ENCODE measurements at places on chromosomes 12 and 14.

DNA sequence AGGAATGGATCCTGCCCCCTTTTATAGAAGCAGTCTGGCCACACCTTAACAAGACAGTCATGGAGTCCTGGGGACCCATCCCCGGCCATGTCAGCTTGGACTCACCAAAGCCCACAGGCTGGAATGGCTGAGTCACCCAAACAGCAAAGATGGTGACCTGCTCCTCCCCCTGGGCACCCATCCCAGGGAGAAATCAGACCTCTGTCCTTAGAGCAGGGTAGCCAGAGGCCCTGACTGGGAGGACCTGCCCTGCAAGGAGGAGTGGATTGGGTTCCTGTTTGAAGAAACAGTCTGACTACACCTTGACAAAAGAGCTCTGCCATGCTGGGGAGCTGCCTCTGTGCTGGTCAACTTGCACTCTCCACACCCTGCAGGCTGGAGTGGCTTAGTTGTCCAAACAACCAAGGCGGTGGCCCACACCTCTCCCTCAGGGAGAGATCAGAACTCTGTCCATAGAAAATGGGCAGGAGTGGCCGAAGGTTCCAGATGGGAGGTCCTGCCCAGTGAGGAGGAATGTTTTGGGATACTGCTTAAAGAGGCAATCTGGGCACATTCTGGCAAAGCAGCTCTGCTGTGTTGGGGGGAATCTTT is 16.6 kb downstream of the MGP start:
- no peak for DNase-seq

DNA sequence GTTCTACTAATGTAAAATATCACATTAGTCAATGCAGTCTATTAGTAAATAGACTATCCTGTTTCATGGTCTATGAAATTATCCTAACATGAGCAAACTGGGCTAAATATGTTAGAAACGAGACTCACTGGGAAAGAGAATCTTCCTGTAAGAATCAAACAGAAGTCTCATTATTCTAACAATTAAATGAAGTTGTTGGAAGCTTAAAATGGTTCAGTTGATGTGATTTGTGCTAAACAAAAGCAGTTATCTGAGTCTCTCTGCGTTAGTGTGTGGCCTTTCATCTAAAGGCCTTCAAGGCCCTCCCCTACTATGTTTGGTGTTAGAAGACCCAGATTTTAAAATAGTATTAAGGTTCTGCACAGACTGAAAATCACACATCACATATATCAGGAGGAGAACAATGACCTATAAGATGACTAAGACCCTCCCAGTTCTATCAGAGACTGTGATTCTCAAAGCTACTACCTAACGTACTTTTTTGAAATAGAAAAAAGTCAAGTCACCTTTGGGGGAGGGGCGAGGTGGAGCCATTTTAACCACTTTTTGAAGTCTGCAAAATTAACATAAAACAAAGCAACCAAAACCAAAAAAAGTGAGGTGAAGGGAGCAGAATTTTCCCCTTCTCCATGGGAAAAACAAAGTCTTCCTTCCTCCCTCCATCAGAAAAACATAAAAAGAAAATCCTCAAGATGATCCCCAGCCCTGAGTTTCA is 82.3 kb downstream of the DENND5B start:
- DNase-seq: no peak

DNA sequence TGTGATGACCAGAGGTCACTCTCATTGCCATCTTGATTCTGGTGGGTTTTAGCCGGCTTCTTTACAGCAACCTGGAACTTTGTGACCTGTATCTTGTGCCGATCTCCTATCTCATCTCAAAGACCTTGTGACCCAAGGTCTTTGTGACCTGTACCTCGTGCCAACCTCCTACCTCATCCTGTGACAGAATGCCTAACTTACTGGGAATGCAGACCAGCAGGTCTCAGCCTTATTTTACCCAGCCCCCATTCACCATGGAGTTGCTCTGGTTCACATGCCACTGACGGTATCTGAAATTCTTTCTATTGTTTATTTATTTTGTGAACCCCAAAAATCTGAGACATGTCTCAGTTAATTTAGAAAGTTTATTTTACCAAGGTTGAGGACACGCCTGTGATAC is 7.4 kb upstream of the HSPB8 start:
- DNase-seq: no peak

DNA sequence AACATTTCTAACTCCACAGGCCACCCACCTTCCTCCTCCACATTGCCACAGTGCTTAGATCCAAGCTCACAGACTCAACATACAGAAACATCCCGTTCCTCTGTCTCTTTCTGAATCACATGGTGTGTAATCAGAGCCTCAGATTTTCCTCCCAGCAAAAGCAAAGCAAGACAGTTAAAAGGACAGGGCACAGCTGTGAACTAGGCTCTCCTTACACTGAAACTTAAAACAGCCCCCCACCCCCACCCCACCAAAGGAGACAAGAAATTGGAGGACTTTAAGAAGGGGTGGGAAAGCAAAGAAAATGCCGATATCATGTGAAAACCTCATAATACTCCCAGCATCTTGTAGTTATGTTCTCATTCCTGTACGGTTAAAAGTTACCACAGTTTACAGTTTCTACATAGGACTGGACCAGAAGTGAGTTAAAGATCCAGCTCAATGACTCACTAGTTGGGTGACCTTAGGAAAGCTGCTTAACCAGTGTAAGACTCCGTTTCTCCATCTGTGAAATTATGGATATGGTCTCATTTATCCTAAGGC is 4.8 kb downstream of the YBX3 start:
- no peak for DNase-seq

DNA sequence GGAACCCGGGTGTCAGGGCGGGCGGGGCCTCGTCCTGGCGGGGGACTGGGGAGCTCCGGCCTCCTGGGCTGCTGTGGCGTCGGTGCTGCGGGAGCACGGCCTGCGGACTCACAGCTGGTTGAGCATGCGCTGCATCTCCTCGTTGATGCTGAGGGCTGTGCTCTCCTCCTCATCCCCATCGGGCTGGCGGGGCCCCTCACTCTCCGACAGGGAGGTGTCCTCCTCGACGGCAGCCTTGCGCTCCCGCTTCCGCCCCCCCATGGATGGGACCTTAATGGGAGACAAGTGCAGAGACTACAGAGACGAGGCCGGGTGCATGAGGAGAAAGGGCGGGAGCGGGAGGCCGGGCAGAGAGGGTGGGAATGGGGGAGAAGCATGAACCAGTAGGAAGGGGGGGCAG is 7.3 kb downstream of the IFFO1 start:
- no peak for DNase-seq
